GM23338 (cell line): ENCODE measurements at places on chromosomes 1 and 21. TPM values are rescaled to one million over a fixed set of nuclear protein-coding genes. Genes with fewer than 3 reads are reported as not detected.

The STYXL2 gene
- 0.08 and 0.17 TPM in 2 replicates for total RNA-seq

The SPEN gene
- total RNA-seq: 28.5 and 43.6 TPM in 2 replicates

The TSSK3 gene
- not detected in 2 replicates for total RNA-seq

The FMN2 gene
- 2.5 and 6.0 TPM in 2 replicates for total RNA-seq

The CEP104 gene
- total RNA-seq: 17.7 and 32.2 TPM in 2 replicates

The SOX13 gene
- total RNA-seq: 105 and 123 TPM in 2 replicates

The RASSF5 gene
- total RNA-seq: 3.1 and 4.4 TPM in 2 replicates

The EDARADD gene
- total RNA-seq: 3.1 and 4.4 TPM in 2 replicates
